ENCODE measurements at places on chromosomes 4 and X. TPM values are rescaled to one million over a fixed set of nuclear protein-coding genes. Genes with fewer than 3 reads are reported as not detected.

SHROOM4 gene
- not detected for total RNA-seq

HTN1 gene
- not detected for total RNA-seq

NSG1 gene
- total RNA-seq = not detected

ARHGEF6 gene
- total RNA-seq = 3.3 TPM

MCF2 gene
- total RNA-seq = not detected

GEMIN8 gene
- 8.3 TPM for total RNA-seq

EMCN gene
- total RNA-seq = not detected

FRAS1 gene
- 5.5 TPM for total RNA-seq
